ENCODE measurements at places on chromosomes 4 and X. TPM values are rescaled to one million over a fixed set of nuclear protein-coding genes. Genes with fewer than 3 reads are reported as not detected.

The P2RY4 gene
- polyA plus RNA-seq, result 0.40 TPM

The F8A2 gene
- polyA plus RNA-seq, result not detected

- no peak overlapping the region for H3K27ac ChIP-seq
- DNase-seq, result no peak
- no peaks in the 10 kb centered on the region for H3K4me1 ChIP-seq
Observed at GRCh38 chr4:129240816-129241215, 144.9 kb downstream of the C4orf33 start.

GRCh38 chr4:88698519-88698918, 890 bp upstream of the NAP1L5 start:
- no peaks in the 10 kb centered on the region for H3K27me3 ChIP-seq
- H3K4me1 ChIP-seq, result no peaks in the 10 kb centered on the region
- H3K27ac ChIP-seq, result no peak overlapping the region
- H3K36me3 ChIP-seq, result peaks cover 32% of the 10 kb centered on the region
- no peak for DNase-seq
- H3K4me3 ChIP-seq, result no peak overlapping the region

- no peak overlapping the region for H3K4me3 ChIP-seq
- H3K27ac ChIP-seq, result no peak overlapping the region
- H3K27me3 ChIP-seq, result no peaks in the 10 kb centered on the region
- H3K4me1 ChIP-seq, result no peaks in the 10 kb centered on the region
- no peak for DNase-seq
Observed at GRCh38 chr4:137967480-137968190, 274.5 kb downstream of the SLC7A11 start.

DNA sequence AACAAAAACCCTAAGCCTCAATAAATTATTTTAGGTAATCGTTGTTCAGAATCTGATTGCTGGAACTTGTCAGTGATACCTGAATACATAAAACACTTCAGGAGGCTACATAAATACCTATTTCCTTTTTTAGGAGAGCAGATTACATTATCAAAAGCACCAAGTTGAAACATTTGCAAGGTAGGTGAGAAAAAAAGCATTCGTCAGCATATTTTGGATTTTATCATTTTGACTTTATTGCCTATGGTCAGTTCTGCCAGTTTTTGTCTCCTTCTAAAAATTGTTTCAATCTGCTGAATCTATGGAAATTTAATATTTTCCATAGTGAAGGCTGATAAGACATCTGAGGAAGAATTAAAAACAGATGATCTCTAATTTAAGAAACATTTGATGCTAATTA, 16.5 kb upstream of the MAD2L1 start:
- no peak overlapping the region for H3K27ac ChIP-seq
- no peaks in the 10 kb centered on the region for H3K36me3 ChIP-seq
- H3K4me1 ChIP-seq, result no peaks in the 10 kb centered on the region

DNA sequence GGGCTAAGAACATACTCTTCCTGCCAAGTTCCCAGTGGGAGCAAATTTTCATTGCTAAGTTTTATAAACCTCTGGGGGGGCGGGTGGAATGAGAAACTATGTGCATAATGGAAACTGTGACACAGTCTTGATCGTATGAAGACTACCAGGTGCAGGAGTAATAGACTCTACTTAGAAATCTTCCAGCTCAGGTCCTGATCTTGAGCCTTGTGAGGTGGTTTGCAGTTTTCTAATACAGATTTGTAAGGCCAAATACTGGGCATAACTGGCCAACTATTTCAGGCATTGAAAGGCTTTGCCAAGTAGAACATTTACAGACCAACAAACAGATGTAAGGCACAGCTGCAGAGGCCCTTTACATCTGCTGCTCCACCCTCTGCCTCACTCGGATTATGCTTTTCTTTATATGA, 89.7 kb upstream of the CBR4 start:
- H3K27ac ChIP-seq, result peak overlapping the region; percentile 11
- H3K4me1 ChIP-seq, result no peaks in the 10 kb centered on the region
- DNase-seq, result no peak
